ENCODE measurements at places on chromosomes 16 and 17.

GRCh38 chr17:82021107-82021899, 1.4 kb downstream of the CENPX start:
- peak; percentile 57 for DNase-seq

- DNase-seq: no peak
Measured at GRCh38 chr17:50392621-50393020, 4.7 kb downstream of the LRRC59 start.

GRCh38 chr17:67399676-67400075, 22.6 kb downstream of the PITPNC1 start:
- no peak for DNase-seq

GRCh38 chr17:81992306-81993102, 15.1 kb downstream of the ASPSCR1 start:
- DNase-seq: no peak

- peak; percentile 35 for DNase-seq
Measured at GRCh38 chr17:83193336-83194185, 114.2 kb downstream of the METRNL start.

DNA sequence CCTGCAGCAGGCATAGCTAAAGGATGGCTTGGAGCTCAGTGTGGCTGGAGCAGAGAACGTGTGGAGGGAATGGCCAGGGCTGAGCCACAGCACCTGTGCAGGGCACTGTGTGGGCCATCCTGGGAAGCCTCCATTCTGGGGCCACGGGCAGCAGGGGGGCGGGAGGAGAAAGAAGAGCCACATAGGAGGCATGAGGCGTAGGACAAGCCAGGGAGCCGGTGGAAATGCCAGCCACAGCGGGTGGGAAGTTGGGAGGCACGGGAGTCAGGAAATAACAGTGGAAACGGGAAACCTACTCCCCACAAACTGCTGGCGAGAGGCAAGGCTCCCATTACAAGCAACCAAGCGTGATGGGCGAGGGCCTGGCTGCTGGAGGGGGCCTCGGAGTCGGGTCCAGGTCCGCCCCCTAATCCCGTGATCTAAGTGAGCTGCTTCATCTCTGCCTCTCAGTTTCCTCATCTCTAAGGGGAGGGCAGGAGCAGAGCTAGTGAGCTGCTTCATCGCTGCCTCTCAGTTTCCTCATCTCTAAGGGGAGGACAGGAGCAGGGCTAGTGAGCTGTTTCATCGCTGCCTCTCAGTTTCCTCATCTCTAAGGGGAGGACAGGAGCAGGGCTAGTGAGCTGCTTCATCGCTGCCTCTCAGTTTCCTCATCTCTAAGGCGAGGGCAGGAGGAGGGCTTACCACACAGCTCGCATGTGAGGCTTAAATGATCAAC, 104.9 kb downstream of the ADCY9 start:
- no peak for DNase-seq

- no peak for DNase-seq
Measured at GRCh38 chr17:58283674-58284612, 3.2 kb upstream of the MPO start.

- no peak for DNase-seq
Measured at GRCh38 chr16:11076259-11077018, 132.1 kb downstream of the CLEC16A start.

DNA sequence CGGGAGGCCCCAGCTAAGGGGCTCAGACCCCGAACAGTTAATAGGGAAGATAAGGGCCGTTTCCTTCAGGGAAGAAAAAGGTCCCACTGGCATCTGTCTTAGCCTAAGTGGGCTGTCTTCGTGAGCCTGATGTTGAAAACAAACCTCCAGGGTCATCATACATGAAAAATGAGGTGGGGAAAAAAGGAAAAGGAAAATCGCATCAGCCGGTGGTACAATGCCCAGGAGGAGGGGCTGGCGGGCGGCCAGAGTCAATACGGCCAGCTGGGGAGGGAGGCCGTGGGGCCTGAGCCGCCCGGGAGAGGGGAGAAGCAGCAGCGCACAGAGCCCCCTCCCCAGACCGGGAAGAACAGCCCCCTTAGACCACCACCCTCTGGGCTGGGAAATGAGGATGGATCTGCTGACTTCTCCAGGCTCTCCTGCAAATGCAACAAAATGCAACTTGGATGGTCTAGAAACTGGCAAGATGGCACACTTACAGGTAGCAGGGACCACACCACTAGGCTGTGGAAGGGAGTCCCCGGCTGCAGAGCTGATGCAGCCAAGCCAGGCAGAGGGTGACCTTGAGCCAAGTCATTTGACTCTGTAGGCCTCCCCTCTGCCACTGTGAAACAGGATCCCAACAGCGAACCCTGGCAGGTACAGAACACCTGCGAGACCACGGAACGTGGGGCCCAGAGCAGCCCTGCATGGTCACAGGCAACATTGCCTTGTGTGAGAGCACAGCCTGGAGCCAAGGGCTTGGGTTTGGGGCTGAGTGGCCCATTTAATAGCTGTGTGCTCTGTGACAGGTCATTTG, 448.5 kb downstream of the SOX9 start:
- DNase-seq: no peak

- DNase-seq: no peak
Measured at GRCh38 chr17:39015546-39015935, 48.3 kb upstream of the FBXO47 start.

- peak; percentile 41 for DNase-seq
Measured at GRCh38 chr17:28950017-28950751, 1.1 kb downstream of the PHF12 start.

GRCh38 chr16:28212532-28212873, 738 bp upstream of the XPO6 start:
- DNase-seq: peak; percentile 30

DNA sequence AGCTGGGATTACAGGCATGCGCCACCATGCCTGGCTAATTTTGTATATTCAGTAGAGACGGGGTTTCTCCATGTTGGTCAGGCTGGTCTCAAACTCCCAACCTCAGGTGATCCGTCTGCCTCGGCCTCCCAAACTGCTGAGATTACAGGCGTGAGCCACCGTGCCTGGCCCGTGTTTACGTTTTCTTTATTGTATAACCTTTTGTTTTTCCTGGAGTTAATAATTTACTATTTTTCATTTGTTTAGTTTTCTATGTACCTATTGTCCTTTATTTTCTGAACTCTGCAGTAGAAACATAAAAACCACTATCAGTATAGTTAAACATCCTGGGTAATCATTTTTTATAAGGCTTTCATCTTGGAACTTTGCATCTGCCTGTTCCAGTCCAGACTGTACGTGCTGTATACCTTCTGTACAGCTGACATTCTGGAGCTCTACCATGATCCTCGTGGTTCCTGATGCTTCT, 73.6 kb downstream of the PPM1E start:
- DNase-seq: no peak

- DNase-seq: no peak
Measured at GRCh38 chr16:82535764-82536163, 91.0 kb upstream of the CDH13 start.
